Lower lobe of right lung (tissue), 2 donors: ENCODE measurements at places on chromosomes 4 and X. TPM values are rescaled to one million over a fixed set of nuclear protein-coding genes. Genes with fewer than 3 reads are reported as not detected.

KCNIP4 gene
- total RNA-seq, result not detected

DNA sequence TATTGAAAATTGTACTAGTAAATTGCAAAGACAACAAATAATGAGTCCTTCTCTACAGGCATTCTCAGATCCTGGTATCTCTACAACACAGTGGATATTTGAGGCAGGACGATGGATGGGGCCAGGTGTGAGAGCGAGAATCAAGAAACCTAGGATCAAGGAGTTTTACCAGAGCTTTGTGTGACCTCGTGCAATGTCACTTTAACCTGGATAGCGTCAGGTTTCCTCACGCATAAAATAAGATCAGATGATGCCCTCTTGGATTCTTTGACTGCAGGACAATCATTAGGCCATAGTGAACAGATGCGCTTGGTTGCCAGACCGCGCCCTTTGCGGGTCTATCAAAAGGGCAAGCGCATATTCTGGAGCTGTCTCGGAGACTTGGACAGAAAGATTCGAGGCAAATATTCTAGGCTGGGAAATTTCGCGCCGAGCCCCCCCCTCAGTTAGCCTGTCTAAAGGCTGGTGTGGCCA is 66.6 kb downstream of the FBXO8 start:
- no peak for DNase-seq
- H3K27ac ChIP-seq, result no peak overlapping the region
- no peaks in the 10 kb centered on the region for H3K36me3 ChIP-seq

DNA sequence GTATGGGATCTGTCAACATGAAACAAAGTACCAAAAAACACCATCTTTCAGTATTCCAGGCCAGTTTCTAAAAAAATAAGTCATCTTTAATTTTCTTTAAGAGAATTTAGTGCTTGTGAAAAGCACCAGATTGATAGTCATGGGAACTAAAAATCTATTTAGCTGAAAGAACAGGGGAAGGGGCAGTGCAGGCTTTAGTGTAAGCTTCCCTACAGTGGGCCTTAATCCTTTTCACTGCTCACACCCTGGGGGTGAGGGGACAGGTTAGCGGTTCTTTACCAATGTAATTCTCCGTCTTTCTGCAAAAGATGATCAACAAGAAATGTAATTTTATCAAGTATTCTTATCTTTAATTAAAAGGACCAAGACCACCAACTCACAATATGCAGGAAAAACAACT is 47.1 kb downstream of the CHIC2 start:
- no peak overlapping the region for H3K4me3 ChIP-seq
- no peak for DNase-seq
- H3K4me1 ChIP-seq, result no peaks in the 10 kb centered on the region
- peaks cover 10% of the 10 kb centered on the region for H3K36me3 ChIP-seq
- H3K27ac ChIP-seq, result no peak overlapping the region
- H3K27me3 ChIP-seq, result no peaks in the 10 kb centered on the region

GRCh38 chrX:106201502-106202178 is 33.5 kb downstream of the PWWP3B start:
- DNase-seq, result no peak
- H3K36me3 ChIP-seq, result no peaks in the 10 kb centered on the region
- no peak overlapping the region for H3K27ac ChIP-seq
- H3K27me3 ChIP-seq, result no peaks in the 10 kb centered on the region

GRCh38 chr4:169142391-169142790 is 128.4 kb downstream of the SH3RF1 start:
- H3K36me3 ChIP-seq, result no peaks in the 10 kb centered on the region

- H3K27ac ChIP-seq, result no peak overlapping the region
- no peaks in the 10 kb centered on the region for H3K27me3 ChIP-seq
- no peak overlapping the region for H3K4me3 ChIP-seq
- no peaks in the 10 kb centered on the region for H3K36me3 ChIP-seq
Measured at GRCh38 chrX:49761481-49761880, 65.7 kb upstream of the PAGE1 start.

ARX gene
- 0.53 TPM for total RNA-seq

GRCh38 chr4:78298618-78299017 is 241.5 kb downstream of the FRAS1 start:
- no peaks in the 10 kb centered on the region for H3K27me3 ChIP-seq
- H3K27ac ChIP-seq, result no peak overlapping the region
- no peak for DNase-seq

DNA sequence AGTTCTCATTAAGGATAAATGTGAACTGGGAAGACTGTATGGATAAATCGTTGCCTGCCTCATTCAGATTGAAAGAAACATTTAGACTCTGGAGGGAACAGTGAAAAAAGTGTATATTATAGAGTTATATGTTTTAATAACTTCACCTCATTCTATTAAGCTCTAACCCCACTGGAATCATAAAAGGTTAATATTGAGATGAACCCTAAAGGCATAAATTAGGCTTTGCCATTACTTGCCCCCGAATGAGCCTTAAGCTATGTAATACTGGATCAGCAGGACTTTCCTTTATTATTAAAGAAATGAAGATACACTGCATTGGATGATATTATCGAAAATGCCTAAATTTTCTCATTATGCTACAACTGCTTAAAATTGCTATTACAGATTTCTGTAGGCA is 44.1 kb upstream of the SPANXD start:
- H3K4me3 ChIP-seq, result no peak overlapping the region
- H3K36me3 ChIP-seq, result no peaks in the 10 kb centered on the region
- no peaks in the 10 kb centered on the region for H3K27me3 ChIP-seq

DNA sequence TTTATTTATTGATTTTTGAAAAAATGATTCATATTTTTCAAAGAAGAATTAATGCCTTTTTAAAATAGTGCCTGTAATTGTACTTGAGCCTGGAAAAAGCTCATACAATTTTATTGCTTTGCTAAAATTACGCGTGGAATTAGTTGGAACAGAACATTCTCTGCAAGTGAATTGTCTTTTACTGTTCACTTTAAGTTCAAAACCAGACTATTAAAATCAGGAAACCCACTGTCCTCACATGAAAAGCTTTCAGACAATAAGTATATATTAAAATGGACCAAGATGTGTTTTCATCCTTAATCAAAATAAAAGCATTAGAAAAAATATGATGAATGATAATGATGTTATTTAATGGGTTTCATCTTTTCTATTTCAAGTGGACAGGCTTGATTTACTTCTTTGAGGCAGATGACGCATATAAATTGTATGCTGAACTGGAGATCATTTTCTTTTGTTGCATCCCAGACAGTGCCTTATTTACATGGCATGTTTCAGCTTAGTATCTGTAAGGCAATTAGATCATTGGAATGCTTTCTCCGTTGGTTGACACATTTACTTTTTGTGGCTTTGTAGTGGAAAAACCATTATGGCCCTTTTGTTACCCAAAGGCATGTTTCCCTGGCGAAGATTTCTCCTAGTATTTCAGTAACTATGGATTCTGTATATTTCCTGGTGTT is 299.0 kb upstream of the MAGEC2 start:
- H3K27ac ChIP-seq, result no peak overlapping the region
- H3K27me3 ChIP-seq, result no peaks in the 10 kb centered on the region
- DNase-seq, result no peak
- no peak overlapping the region for H3K4me3 ChIP-seq
- no peaks in the 10 kb centered on the region for H3K36me3 ChIP-seq
